ENCODE measurements at places on chromosomes 2 and 18. TPM values are rescaled to one million over a fixed set of nuclear protein-coding genes. Genes with fewer than 3 reads are reported as not detected.

The TNFRSF11A gene
- total RNA-seq = 2.4 TPM

The HOXD12 gene
- total RNA-seq = not detected

The CDK5R2 gene
- total RNA-seq = not detected

The RUFY4 gene
- total RNA-seq = 1.6 TPM

The SULT1C2 gene
- not detected for total RNA-seq

The CGREF1 gene
- total RNA-seq = 9.8 TPM

The AKAIN1 gene
- not detected for total RNA-seq

The PARD6G gene
- total RNA-seq = 0.21 TPM

The KHK gene
- total RNA-seq = 12.8 TPM

The FBXO15 gene
- total RNA-seq = 3.8 TPM

The AGBL5 gene
- 14.8 TPM for total RNA-seq

The CKAP2L gene
- 24.3 TPM for total RNA-seq

The CCDC138 gene
- total RNA-seq = 17.0 TPM

The LYPD6 gene
- total RNA-seq = not detected

The KCNK3 gene
- total RNA-seq = not detected

The FEV gene
- not detected for total RNA-seq

The UGT1A5 gene
- total RNA-seq = not detected

Data from activated naive CD8-positive, alpha-beta T cell treated with anti-CD3 and anti-CD28 coated beads for 36 hours (primary cell).